Activated CD8-positive, alpha-beta memory T cell treated with anti-CD3 and anti-CD28 coated beads, Interleukin-2, amount 10 ng/mL, durations not matched to agents 7 days and 5 days (primary cell): ENCODE measurements at places on chromosomes 5 and 9. TPM values are rescaled to one million over a fixed set of nuclear protein-coding genes. Genes with fewer than 3 reads are reported as not detected.

OGN gene
- not detected for total RNA-seq

TOR4A gene
- 13.3 TPM for total RNA-seq

GRCh38 chr9:70043285-70043684 lies 363 bp upstream of the MAMDC2 start:
- DNase-seq: no peak

GRCh38 chr5:120803282-120803681 lies 339.2 kb downstream of the PRR16 start:
- DNase-seq: no peak

GRCh38 chr5:5025774-5026408 lies 114.2 kb upstream of the ADAMTS16 start:
- DNase-seq: no peak

DNA sequence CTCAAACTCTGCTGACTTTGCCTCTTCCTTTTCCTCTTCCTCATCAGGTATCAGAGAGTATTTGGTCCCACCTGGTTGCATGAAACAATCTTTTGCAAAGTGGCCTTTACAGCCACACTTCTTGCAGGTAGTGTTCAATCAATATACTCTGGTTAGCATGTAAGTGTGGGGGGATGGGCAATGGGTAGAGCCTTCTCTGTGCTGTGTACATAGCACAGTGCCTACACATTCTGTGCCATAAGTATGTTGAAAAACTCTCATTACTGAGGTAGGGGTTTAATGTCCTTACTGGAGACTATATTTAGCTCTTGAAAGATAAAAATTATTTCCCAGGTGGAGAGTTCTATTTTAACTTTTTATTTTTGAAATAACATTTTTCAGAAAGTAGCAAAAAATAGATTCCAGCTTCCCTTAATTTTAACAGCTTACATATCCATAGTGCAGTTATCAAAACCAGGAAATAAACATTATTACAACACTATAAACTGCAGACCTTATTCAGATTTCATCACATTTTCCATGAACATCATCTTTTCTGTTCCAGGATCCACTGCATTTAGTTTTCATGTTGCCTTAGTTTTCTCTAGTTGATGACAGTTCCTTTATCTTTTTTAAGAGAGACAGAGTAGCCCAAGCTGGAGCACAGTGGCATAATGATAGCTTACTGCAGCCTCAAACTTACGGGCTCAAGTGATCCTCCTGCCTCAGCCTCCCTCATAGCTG lies 15.1 kb downstream of the TTC1 start:
- no peak for DNase-seq

- DNase-seq: no peak
These were observed 155.0 kb upstream of the CLINT1 start for GRCh38 chr5:158013939-158014338.

DNA sequence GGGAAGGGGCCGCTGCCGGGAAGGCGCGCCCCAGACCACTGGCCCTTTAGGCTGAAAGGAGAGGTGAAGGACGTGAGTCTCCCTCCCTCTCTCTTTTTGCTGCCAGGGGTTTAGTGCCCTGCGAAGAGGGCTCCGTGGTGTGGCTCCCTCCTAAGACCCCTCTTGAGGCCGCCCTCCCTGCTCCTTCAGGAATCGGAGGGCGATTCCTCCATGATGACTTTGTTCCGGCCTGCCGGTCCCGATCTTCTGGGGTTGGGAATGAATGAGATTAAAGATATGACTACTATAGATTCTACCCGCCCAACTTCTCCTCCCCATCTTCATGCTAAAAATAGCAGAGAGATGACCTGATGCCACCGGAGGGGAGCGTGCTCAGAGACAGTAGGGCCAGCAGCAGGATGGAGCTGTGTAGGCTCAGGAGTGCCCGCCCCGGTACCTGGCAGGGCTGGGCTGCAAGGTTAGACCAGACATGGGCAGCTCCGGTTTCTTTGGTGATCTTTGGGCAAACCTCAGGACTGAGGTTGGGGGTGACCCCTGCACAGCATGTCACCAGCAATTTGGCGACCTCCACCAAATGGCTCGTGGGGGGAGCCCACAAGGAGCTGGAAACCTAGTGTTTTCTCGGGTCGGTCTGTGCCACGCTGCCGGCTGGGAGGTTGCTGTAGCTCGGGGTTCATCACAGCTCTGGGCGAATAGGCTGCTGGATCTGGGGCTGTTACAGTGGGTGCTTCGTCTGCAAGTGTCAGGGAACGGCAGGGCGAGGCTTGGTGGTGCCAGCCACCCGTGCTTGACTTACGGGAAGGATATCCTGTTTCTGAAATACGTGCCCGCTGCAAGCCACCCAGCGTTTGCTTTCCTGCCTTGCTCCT lies 1.7 kb downstream of the OLFM1 start:
- no peak for DNase-seq

- no peak for DNase-seq
These were observed 56.7 kb upstream of the NAA35 start for GRCh38 chr9:85884256-85884655.

DNA sequence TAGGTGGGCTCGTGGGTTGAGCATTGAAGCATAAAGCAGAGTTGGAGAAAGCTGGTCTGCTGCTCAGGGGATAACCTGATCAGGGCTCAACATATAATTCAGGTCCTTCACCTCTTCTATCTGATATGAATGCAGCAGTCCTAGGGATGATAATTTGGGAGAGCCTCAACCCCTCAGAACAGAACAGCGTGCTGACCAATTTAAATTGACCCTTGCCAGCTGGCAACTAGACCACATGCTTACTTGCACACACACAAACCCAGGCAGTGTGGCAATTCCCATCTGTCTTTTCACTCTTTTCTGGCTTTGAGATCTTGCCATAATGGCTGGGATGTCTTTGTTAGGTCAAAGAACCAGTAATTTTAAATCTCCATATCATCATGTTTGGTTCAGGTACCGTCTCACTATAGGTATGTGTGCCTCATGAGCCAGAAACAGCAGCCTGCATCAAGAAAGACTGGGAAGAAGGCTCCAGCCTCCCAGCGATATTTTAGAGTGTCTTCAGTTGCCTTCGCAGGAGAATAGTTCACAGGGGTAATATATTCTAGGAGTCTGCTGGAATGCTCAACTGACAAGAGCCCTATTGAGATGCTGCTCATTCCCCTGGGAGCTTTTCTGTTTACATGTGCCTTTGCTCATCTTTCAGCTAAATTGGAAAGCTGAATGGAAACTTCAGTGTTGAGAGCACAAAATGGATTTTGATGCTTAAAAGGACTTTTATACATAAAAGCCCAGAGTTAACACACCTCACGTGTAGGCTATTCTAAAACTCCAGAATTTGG lies 497.6 kb downstream of the RASEF start:
- DNase-seq: no peak
